ENCODE measurements at places on chromosomes 12 and 14. TPM values are rescaled to one million over a fixed set of nuclear protein-coding genes. Genes with fewer than 3 reads are reported as not detected.
A peak's percentile ranks its signal among the peaks of the same experiment; 100 is the strongest.

GRCh38 chr12:124123296-124124000 lies 150.4 kb downstream of the ZNF664 start:
- DNase-seq = no peak

DNA sequence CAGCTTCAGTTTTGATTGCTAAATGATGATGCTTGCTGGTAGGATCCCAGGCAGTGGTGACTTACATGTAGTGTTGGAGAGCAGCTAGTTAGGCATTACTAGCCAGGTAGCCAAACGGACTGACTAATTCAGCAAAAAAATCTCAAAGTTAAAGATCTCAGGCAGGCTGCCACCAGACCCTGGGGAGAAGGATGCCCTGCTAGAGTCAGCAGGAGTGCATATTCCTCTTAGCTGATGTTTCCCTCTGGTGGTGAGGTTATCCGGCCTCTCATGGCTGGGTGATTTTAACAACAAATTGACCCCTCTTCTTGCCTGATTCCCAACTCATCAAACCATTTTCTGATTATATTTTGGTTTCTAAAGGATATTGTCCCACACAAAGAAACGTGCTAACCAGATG lies 2.8 kb downstream of the EFS start:
- peak; percentile 36 for DNase-seq

GRCh38 chr14:99698642-99699041 lies 14.5 kb downstream of the CYP46A1 start:
- DNase-seq = no peak

The ACOT6 gene
- total RNA-seq = not detected

DNA sequence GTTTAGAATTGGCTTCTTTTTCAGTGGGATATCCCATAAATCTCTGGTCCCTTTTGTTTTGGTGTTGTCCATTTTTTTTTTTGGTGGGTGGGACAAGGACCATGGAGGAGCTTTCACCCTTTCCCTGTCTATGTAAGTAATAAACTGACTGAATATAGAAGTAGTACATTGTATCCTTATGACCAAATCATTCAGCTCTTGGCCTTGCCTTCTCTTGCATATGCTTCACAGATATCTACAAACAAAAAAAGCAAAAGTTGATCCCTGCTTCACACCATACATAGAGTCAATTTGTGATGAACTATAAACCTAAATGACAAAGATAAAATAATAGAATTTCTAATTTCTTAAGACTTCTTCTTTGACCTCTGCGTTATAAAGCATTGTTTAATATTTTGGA lies 59.8 kb downstream of the SIX1 start:
- DNase-seq = no peak

DNA sequence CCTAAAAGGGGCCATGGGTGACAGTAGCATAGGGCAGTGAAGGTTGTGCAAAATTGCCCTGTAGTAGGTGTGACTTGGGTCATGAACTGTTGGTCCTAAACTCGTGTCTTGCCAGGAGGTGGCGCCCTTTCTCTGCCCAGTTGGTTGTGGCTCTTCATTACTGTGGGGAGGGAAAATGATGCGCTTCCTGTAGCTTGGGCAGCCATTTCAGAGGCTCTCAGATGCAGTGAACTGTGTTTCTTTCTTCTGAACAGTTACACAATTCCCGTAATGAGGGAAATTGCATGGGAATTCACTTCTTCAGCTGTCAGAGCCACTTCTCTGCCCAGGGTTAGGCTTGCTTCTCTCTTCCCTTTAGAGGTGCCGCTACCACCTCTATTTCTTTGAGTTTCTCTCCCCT lies 148.1 kb upstream of the NRXN3 start:
- peak; percentile 54 for DNase-seq

DNA sequence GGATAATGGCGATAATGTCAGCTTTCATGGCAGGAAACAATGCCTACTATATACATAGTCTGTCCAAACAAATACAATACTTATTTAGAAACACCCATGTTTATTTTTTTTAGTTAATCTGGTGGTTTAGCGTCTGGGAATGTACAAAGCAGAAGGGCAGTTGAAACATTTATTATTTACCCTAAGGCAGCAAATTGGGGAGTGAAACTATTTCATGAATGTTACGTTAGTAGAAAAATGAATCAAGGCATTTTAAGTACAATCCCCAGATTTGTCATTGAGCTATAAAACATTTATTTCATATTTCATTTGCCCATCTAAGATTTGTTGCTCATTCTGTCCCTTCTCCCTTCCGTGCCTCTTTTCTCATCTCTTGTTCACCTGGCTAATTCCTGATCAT lies 87.1 kb upstream of the ATF1 start:
- DNase-seq = no peak

- DNase-seq = no peak
These were observed 21.9 kb upstream of the HIP1R start for GRCh38 chr12:122813310-122813713.

DNA sequence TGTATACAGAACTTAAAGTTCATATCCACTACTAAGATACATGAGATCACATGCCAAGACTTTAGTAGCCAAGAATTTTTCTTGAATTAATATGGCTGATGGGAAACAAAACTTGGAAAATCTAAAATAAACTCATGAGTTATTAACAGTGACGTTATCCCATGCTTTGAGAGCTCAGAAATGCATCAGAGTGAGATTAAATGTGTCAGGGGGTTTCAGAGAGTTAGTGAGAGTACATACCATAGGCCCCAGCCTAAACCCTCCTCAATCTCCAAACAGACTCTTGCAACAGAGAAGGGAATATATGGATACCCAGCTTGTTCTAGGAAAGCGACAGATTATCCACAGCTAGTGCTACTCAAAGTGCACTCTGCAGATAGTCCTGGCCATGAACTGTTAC lies 19.3 kb downstream of the SLC35F4 start:
- no peak for DNase-seq

DNA sequence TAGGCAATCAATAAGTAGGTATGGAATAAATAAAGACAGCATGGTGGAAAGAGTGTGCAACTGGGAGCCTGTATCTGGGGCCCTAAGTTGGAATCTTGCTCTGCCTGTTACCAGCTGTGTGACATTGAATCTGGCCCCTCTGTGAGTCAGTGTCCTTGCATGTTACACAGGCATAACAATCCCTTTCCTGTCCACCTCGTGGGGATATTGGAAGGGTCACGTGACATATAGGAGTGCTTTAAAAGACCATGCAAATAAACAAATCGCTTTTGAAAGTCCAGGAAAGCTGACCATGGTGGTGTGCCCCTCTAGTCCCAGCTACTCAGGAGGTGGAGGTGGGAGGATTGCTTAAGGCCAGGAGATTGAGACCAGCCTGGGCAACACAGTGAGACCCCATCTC lies 51.1 kb upstream of the VRK1 start:
- DNase-seq = no peak
